ENCODE measurements at places on chromosomes 5 and 9.
A peak's percentile ranks its signal among the peaks of the same experiment; 100 is the strongest.

GRCh38 chr9:118129541-118129940, 425.3 kb downstream of the TLR4 start:
- no peak for DNase-seq

DNA sequence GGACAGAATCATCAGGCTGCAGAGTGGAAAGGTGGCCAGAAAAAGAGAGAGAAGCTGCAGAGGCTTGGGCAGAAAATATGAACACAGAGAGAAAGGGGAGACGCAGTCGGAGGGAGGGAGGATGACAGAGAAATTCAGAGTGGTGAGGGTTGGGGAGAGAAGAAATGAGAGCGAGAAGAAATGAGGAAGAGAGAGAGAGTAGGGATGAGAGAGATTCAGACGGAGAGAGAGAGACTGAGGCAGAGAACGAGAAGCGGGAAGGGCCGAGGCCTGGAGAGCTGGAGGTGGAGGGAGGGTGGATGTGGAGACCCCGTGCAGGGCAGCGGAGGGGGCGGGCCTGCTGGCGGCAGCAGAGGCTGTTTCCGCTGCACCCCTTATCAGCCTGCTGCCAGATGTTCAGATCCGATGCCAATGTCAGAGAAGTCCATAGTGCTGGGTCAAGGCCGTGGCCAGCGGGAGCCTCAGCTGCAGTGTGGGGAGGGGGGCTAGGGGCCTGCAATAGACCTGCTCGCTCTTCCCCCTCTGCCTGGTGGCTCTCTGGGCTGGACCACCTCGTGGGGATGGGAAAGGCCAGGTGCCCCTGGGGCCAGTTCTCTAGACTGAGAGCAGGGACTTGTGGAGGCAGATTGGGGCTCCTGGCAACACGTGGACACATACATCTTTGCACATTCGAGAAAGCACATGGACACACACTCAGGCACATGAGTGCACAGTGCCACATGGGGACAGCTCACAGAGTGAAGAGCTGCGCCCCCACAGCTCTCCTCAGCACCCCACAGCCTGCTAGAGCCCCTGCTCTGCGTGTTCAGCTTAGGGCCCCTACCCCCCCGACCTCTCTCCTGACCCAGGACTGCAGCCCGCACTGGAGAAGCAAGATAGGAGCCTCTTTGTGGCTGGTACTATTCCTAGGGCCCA, 4.9 kb upstream of the NR5A1 start:
- DNase-seq: no peak

DNA sequence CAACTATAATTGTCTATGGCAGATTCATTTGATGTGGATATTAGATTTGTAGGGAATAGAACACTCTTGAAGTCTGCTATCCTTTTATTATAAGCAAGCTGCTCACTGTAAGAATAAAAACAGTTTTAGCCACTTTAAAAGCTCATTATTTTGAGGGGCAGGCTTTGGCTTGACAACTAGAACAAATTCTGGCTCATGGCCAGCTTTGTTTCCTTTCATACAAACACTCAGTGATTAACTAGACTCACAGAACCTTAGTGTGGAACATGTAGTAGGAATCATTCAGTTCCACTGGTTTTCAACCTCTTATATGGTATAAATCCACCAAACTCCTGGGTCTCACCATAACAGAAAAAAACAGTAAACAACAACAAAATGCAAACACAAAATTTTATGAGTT, 27.4 kb upstream of the CEP120 start:
- DNase-seq: no peak

DNA sequence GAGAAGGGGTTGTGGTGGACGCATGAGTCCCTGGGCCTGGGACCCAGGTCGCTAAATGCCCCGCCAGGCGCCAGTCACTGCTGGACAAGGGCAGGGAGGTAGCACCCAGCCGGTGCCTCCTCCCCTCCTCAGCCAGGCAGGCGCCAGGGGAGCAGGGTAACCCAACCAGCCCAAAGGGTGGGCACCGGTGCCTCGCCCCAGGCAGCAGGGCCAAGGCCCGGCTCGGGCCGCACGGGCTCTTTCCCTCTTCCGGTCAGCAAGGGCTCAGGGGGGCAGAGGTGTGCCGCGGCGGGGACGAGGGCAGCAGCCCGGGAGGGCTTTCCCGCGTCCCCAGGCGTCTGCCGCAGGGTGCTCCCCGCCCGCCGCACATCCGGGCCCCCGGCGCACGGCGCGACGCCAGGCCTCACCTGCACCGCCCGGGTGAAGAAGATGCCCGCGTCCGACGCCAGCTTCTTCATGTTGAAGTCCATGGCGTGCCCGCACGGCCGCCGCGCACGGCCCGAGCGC, 393 bp downstream of the SH3GLB2 start:
- peak; percentile 58 for DNase-seq

DNA sequence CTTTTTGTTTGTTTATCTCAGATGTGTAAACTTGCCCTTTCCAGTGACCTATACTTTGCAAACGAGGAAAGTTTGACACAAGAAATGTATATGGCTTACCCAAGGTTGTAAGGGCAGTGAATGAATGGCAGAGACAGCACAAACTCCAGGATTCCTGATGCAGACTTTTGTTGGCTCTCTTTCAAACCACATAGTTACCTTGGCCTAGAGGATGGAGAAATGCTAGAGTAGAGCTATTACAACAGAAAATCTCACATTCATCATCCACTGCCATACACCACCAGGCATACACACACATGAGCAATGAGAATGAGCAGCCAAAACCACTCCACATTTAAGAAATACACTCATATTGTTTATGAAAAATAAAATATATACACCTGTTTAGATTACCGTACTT, 387.0 kb downstream of the TLR4 start:
- DNase-seq: no peak

DNA sequence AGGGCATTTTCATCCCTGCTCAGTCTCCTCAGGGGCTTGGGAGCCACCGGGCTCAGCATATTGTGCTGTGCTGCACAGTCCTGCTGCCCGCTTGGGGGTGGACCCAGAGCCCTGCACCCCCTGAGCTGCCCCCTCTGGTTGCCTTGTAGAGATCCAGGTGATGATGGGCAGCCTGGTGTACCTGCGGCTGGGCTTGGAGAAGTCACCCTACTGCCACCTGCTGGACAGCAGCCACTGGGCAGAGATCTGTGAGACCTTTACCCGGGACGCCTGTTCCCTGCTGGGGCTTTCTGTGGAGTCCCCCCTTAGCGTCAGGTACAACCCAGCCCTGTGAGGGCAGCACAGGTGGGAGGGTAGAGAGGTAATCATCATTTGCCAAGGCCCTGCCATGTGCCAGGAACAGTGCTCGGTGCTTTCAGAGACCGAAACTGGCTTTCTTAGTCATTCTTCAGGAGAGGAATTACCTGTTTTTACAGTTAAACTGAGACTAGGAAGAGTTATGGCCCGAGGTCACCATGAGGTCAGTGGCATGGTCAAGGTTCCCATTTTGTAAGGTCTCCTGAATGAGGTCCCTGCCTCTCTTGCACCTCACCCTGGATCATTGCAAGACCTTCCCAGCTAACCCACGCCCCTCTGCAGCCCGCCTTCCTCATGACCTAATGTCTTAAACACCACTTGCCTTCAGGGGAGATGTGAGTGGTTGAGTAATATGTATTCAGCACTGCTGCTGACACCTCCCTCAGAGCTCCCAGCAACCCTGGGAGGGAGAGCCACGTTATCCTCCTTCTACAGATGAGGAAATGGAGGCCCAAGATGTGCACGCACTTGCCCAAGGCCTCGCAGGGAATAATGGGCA, 7.5 kb downstream of the NHP2 start:
- peak; percentile 71 for DNase-seq

- no peak for DNase-seq
These were observed 67.1 kb downstream of the DAPK1 start for GRCh38 chr9:87564791-87565241.

DNA sequence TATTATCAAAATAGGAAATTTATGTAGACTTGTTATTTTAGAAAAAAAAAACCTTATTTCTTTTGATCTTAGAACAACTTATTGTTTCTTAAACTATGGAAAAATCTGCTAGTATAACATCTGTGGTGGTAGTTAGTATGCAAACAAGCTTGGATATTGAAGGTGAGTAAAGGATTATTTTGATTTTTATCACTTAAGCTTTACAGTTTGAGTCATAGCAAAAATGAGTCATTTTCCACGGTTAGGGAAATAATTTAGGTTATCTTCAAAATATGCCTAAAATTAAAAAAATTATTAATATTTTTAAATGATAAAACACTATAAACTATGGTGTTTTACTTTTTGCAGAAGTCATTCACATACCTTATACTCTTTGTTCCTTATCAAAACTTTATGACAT, 107.2 kb upstream of the DHFR start:
- DNase-seq: no peak

DNA sequence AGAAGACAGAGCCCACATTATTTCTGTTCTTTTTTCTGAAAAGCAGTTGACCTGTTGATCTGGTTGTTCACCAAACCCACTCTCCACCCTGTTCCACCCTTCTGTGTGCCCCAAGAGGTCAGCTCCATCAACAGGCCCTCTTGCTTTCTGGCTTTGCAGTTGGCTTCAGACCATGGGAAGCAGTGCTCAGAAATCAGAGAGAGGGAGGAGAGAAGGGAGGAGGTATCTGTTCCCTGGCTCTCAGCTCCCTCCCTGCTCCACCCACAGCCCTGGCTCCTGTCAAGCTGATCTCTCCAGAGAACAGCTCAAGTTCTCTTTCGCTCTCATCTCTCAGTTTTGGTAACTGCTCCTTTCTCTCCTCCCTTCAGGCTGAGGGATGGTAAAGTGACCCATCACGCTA, 144.2 kb upstream of the RAI14 start:
- DNase-seq: no peak

DNA sequence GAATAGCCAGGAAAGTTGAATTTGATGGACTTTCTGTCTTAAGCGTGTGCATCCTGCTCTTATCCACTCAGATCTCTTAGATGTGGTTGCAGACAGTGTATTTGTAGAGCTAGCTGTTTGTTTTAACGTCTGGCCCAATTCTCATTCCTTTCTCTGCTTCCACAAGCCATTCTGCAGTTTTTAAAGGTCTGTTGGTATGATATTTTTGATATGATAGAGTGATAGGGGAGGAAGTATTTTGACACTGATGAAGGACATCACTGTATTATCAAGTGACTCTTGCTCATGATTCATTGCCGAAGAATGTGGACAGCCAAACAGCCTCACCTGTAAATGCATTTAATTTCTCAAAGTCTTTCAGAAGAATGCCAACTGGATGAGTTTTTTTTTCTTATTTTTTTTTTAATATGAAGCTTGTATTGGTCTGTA, 4.5 kb downstream of the TJP2 start:
- no peak for DNase-seq

DNA sequence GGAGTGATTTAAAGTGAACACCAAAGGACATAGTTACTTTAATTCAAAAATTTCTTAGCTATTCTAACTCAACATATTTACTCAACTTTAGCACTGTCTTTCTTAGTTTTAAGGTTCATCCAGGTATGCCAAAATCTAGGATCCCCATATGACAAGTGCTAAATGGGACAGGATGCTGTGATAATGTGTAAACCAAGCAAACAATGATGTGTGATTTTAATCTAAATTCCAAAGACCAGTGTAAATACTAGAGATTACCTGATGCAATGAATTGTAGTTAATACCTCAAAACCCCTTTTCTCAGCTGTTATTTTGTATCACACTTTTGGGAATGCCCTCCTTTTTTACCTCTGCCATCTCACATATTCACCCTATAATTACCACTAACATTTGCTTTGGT, 26.8 kb upstream of the ISOC1 start:
- DNase-seq: no peak

DNA sequence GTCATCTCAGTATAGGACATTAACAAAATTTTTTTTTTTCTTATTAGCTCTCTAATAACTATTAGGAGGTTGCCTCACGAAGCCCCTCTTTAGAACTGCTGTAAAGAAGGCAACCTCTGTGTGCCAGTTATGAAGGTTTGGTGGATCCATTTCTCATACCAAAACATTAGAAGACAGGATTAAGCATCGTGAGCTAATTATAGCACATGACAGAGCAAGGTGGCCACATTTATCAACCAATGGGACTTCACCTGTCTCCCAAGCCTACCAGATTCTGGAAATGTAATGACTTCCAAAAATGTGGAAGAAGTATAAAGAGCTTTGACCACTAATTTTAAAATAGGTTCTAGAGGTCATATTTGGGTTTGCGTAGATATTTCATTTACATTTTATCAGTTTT, 107.2 kb downstream of the SMARCA2 start:
- no peak for DNase-seq
